ENCODE measurements at places on chromosomes 2 and 18.
A peak's percentile ranks its signal among the peaks of the same experiment; 100 is the strongest.

DNA sequence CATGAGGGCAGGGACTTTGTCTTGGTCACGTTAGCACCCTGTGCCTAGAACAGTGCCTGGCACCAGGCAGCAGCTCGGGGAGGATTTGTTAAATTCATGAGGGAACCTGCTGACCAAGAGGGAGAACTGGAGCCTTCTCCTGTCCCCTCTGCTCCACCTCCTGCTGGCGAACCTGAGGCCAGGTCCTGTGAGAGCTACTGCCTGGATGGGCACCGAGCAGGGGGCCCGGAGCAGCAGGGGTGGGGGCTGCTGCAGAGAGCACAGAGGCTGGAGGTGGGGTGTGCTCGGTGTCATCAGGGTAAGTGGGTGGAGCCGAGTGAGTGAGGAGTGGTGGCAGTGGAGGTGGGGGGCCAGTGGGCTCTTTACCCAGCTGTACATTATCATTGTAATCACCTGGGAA is 52.1 kb upstream of the FAHD2A start:
- DNase-seq: no peak

DNA sequence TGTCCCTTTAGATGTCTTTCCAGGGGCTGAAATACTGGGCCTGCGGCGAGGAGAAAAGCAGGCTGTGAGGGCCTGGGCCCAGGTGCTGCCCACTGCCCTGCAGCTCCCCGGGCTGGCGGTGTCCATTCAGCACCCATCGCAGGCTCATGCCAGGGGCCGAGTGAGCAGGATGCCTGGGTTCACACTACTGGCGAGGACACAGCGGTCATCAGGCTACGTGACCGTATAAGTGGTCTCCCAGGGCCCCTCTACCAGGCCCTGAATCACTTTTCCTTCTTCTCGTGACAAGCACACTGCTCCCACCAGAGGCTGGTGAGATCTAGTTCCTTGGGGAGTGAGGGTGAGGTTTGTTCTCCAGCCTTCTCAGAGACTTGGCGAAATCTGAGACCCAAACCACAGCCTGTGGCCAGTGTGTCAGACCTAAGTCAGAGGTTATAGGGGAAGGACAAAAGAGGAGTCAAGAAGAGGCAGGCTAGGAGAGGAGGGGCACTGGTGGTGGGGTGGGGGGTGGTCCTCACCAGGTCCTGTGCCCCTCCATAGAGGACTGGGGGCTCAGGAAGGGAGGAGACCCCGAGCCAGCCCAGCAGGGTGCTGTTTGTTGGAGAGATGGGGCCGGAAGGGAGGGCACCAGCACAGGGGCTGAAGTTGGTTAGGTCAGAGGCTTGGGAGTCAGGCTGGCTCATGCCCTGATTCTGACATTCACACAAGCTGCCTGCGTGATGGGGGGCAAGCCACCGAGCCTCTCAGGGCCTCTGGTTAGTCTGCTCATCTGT is 6.6 kb upstream of the SEMA4C start:
- no peak for DNase-seq

DNA sequence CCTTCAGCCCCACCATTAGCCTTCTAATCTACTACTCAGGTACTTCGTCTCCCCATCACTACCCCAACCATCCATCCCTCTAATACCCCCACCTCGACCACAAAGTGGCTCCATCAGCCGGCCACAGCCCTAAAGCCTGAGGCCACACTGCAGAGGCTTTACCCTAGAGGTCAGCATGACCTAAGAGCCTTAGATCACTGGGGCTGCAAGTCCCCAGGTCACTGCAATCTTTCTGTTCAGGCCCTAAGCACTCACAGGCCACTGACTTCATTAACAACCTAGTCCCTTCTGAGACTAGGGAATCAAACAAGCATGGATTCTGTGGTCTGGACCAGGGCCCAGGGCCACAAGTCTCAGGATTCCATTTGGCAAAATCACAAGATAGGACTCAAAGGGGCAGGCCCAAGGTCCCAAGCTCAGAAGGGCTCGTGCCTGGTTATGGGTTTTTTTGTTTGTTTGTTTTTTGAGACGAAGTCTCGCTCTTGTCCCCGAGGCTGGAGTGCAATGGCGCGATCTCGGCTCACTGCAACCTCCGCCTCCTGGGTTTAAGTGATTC is 37.0 kb upstream of the PKDCC start:
- no peak for DNase-seq

DNA sequence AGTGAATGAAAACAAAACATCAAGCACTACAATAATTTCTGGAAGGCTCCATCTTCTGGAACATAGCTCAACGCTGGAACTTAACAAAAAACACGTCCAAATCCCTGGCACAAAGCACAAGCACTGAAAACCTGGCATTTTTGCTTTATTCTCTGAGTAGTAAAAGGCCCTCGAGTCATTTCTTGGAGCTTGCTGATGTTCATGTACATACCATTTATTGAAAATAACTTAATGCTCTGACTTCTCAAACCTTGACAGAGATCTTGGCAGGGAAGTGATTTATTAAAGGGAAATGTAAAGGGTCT is 76.5 kb upstream of the STK17B start:
- DNase-seq: no peak

DNA sequence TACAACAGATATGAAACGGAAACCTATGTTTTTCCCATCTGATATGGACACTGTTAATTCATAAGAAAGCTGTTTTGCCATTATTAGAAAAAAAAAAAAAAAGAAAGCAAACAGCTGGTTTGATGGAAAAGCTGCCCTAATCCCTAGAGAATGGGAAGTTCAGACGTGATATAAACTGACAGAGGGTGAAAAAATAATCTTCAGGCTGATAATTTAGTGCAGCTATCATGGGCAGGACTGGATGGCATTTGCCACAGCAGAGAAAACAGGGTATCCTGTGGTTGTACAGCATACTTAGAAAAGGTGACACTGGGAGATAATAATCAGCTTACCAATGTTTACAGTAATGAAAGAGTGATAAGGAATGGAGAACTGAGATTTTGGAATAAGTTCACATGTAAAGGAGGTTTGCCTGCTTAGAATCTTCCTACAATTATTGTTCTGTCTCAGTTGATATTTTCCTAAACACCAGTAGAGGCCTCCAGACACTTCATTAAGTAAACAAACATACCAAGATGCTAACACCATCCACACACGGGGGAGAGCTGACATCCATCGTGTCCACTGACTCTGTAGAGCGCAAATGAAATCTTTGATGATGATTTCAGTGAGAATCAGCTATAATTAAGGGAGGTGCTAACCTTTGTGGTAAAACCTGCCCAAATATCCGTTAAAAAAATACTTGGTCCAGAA is 211.6 kb upstream of the MMADHC start:
- no peak for DNase-seq

- peak; percentile 17 for DNase-seq
Observed at GRCh38 chr2:232502911-232503808, 15.5 kb upstream of the ECEL1 start.

DNA sequence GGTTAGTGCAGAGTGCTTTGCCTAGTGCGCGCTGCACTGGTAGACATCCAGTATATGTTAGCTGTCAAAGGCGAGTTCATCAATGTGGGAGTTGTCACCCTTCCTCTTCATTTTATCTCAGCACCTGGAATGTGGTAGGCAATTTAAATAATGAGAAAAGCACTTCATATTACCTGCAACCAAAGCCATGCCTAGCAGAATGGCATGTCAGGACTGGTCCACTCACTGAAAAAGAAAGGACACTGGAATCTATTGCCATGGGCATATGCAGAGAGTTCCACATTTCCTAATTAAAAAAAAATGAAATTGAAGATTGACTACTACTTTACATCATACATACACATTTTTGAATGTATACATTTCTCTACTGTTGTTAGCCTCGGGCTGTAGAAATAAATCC is 139.6 kb downstream of the PAX3 start:
- DNase-seq: no peak

- DNase-seq: no peak
Observed at GRCh38 chr18:58078889-58079573, 35.0 kb downstream of the NEDD4L start.

GRCh38 chr18:12397254-12397653 is 10.5 kb upstream of the PRELID3A start:
- DNase-seq: no peak

DNA sequence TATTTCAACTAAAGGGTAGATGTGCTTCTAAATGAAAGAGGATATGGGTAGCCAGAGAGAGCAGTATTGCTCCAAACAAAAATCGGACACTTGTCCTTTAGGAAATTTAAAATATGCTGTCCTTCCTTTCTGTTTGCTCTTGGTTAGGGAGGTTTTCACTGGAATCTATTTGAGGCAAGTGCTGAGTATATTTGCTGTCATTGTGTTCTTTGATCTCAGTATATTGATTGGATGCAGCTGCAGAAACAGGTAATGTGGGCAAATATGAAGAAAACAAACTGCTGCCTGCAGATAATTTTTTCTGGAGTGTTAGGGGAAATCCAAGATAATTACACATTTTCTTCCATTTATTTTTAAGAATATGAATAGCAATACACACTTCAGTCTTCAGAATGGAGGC is 410.2 kb downstream of the NCKAP5 start:
- DNase-seq: no peak

DNA sequence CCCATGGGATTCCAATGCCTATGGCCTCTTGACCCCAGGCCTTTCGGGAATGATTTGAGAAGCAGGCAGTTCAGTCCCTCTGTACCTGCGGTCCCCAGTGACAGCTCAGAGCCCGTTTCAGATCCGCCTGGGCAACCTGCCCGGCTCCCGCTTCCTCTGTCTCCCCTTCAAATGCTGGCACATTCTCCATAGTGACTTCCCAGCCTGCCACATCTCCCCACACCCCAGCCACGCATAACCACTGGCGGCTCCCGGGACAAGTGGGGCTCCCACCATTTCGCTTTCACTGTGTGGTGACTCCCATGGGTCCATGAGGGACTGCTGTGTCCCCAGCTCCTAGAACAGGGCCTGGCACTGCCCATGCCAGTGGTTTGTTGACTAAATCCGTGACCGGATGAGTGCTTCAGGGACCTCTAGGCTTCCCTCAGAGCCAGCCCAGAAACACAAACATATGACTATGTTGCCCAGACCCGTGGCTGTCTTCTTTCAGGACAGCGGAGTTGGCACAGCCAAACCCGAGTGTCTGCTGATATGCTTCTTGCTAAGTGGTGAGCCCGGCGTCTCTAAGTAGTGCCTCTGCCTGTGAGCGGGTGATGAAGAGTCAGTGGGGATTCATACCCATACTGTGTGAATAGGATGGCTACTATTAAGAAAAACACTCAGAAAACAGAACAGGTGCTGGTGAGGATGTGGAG is 91.2 kb downstream of the GLI2 start:
- no peak for DNase-seq

- DNase-seq: no peak
Observed at GRCh38 chr2:189837326-189837725, 53.1 kb downstream of the PMS1 start.

GRCh38 chr2:158191076-158191895 is 89.6 kb downstream of the UPP2 start:
- DNase-seq: peak; percentile 36

GRCh38 chr2:83826577-83826976 is 632.5 kb downstream of the SUCLG1 start:
- no peak for DNase-seq

DNA sequence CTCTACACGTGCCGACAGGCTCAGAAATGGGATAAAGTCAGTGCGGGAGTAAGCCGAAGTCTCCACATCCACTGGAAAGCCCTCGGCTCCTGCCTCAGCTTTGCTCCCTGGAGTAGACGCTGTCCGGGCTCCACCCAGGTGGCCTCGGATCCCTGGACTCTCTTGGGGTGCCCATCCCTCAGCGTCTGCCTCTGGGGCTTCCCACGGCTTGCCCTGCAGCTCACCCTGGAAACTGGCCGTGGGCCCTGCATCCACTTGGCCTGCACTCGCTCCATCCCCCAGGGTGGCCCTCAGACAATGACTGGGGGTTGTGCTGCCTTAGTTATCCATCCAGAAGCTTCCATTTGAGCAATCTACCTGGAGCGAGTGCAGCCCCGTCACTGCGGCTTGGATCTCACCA is 36.2 kb upstream of the TAF1B start:
- no peak for DNase-seq
